Thyroid gland (tissue), 4 donors: ENCODE measurements at places on chromosomes 6 and 20. TPM values are rescaled to one million over a fixed set of nuclear protein-coding genes. Genes with fewer than 3 reads are reported as not detected.

GSTA1 gene
- total RNA-seq, result 1.9 TPM

CD93 gene
- total RNA-seq, result 32.7 TPM

MGME1 gene
- 24.2 TPM for total RNA-seq

LPA gene
- 0.45 TPM for total RNA-seq

TFAP2A gene
- total RNA-seq, result 0.40 TPM

GRCh38 chr6:44512868-44513741 is 125.6 kb downstream of the CDC5L start:
- H3K27me3 ChIP-seq, result no peaks in the 10 kb centered on the region
- H3K4me1 ChIP-seq, result peaks cover 17% of the 10 kb centered on the region
- H3K36me3 ChIP-seq, result no peaks in the 10 kb centered on the region
- peak overlapping the region; percentile 86 for H3K27ac ChIP-seq

DNA sequence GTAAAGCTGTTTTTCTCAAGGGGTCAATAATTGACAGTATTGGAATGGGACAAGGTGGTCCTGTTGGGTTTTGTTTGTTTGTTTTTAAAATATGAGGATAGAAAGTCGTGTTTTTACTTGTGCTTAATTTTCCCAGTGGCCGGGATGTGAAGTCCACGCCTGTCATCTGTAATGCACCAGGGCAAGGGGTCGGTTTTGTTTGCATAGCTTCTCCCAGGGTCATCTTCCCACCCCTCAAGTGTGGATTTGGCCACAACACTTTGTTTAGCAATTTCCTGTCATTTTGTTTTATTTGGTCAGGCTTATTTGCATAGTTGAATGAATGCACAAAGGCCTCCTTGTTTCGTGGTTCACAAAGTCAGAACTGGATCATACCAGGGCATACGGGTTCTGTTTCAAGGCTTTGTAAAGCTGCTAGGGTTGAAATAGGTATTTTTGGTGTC is 29.8 kb downstream of the SYNJ2 start:
- no peak overlapping the region for H3K4me3 ChIP-seq
- DNase-seq, result no peak
- no peaks in the 10 kb centered on the region for H3K27me3 ChIP-seq
- peaks cover 9% of the 10 kb centered on the region for H3K4me1 ChIP-seq
- H3K27ac ChIP-seq, result no peak overlapping the region
